ENCODE measurements at places on chromosomes 7 and 10.
A peak's percentile ranks its signal among the peaks of the same experiment; 100 is the strongest.

DNA sequence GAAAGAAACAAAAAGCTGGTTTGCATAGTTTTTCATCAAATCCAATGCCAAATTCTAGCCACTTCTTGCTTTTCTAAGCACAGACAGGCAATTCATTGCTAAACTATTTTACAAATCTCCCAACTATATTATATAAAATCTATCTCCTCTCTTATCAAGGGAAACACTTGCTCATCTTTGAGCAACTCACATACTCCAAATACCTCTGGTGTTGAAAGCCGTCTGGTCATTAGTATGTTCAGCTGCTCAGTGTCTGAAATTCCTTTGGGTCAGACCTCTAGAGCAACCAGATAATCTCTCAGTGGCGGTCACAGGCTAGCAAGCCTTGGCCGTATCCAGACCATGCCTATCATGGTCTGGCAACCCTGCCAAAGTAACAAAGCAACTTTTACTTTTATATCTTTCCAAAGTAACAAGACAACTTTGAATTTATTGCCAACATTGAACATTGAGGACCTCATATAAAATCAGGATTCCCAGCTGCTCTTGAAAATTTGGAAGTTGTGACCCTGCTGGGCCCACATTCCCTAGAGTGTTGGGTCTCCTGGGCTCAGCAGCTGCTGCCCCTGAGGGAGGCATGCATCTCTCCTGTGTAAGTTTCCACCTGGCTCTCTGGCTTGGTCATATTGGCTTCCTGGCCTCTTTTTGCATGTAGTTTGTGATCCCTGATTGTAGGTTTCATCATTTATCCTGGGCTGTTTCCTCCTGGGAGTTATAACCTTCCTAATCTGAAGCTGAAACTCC, 56.8 kb upstream of the LANCL2 start:
- DNase-seq = peak; percentile 41
- H3K27ac ChIP-seq = peak overlapping the region; percentile 7
- H3K4me3 ChIP-seq = no peak overlapping the region
- H3K4me1 ChIP-seq = no peaks in the 10 kb centered on the region
- no peaks in the 10 kb centered on the region for H3K27me3 ChIP-seq

- H3K27ac ChIP-seq = peak overlapping the region; percentile 99
- H3K4me3 ChIP-seq = peak overlapping the region; percentile 67
- peaks cover 38% of the 10 kb centered on the region for H3K4me1 ChIP-seq
- peak; percentile 97 for DNase-seq
Measured at GRCh38 chr7:130904031-130904757, 170.2 kb upstream of the KLF14 start.

GRCh38 chr10:63665670-63666134, 144.5 kb downstream of the REEP3 start:
- peak; percentile 24 for DNase-seq
- no peaks in the 10 kb centered on the region for H3K36me3 ChIP-seq
- H3K4me1 ChIP-seq = no peaks in the 10 kb centered on the region
- no peak overlapping the region for H3K27ac ChIP-seq
- H3K27me3 ChIP-seq = no peaks in the 10 kb centered on the region

- no peaks in the 10 kb centered on the region for H3K27me3 ChIP-seq
- peak; percentile 34 for DNase-seq
- no peaks in the 10 kb centered on the region for H3K36me3 ChIP-seq
- no peak overlapping the region for H3K27ac ChIP-seq
- peaks cover 7% of the 10 kb centered on the region for H3K4me1 ChIP-seq
- no peak overlapping the region for H3K4me3 ChIP-seq
Measured at GRCh38 chr7:142443216-142444010, 185.6 kb upstream of the PRSS58 start.

DNA sequence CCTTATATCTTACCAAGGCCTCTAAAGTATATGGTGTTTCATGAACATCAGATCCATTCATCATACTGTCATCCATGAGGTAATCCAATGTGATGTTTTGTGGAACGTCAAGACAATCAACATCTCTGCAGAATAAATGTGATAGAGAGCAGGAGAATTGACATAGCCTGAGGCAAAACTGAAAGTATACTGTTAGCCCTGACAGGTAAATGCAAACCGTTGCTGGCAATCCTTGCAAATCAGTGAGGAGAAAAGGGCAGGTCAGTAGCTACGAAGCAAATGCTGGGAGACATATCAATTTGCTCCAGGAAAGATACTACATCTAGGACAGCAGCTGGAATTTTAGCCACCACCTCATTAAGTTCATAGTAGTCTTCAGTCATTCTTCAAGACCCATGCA, 4.5 kb upstream of the CCDC3 start:
- H3K27me3 ChIP-seq = peaks cover 59% of the 10 kb centered on the region
- no peaks in the 10 kb centered on the region for H3K36me3 ChIP-seq
- H3K4me1 ChIP-seq = peaks cover 4% of the 10 kb centered on the region
- no peak overlapping the region for H3K27ac ChIP-seq

- H3K27ac ChIP-seq = no peak overlapping the region
- no peak for DNase-seq
- H3K4me3 ChIP-seq = no peak overlapping the region
- H3K27me3 ChIP-seq = no peaks in the 10 kb centered on the region
- H3K36me3 ChIP-seq = no peaks in the 10 kb centered on the region
Measured at GRCh38 chr10:58180666-58181065, 87.0 kb downstream of the IPMK start.

- H3K27me3 ChIP-seq = no peaks in the 10 kb centered on the region
- peak overlapping the region; percentile 70 for H3K27ac ChIP-seq
- H3K36me3 ChIP-seq = peaks cover 24% of the 10 kb centered on the region
- DNase-seq = peak; percentile 55
Measured at GRCh38 chr10:103395754-103396066, 565 bp downstream of the ATP5MK start.

- H3K4me1 ChIP-seq = no peaks in the 10 kb centered on the region
- H3K27me3 ChIP-seq = no peaks in the 10 kb centered on the region
- no peak overlapping the region for H3K27ac ChIP-seq
- no peaks in the 10 kb centered on the region for H3K36me3 ChIP-seq
- H3K4me3 ChIP-seq = no peak overlapping the region
Measured at GRCh38 chr10:96255549-96256333, 15.6 kb downstream of the BLNK start.

- H3K27ac ChIP-seq = no peak overlapping the region
- H3K4me1 ChIP-seq = no peaks in the 10 kb centered on the region
Measured at GRCh38 chr10:51325649-51326048, 251.4 kb downstream of the PRKG1 start.

- no peak overlapping the region for H3K4me3 ChIP-seq
- H3K36me3 ChIP-seq = no peaks in the 10 kb centered on the region
- peak; percentile 44 for DNase-seq
- no peak overlapping the region for H3K27ac ChIP-seq
- peaks cover 4% of the 10 kb centered on the region for H3K27me3 ChIP-seq
Measured at GRCh38 chr7:135877805-135878204, 99.4 kb downstream of the MTPN start.

DNA sequence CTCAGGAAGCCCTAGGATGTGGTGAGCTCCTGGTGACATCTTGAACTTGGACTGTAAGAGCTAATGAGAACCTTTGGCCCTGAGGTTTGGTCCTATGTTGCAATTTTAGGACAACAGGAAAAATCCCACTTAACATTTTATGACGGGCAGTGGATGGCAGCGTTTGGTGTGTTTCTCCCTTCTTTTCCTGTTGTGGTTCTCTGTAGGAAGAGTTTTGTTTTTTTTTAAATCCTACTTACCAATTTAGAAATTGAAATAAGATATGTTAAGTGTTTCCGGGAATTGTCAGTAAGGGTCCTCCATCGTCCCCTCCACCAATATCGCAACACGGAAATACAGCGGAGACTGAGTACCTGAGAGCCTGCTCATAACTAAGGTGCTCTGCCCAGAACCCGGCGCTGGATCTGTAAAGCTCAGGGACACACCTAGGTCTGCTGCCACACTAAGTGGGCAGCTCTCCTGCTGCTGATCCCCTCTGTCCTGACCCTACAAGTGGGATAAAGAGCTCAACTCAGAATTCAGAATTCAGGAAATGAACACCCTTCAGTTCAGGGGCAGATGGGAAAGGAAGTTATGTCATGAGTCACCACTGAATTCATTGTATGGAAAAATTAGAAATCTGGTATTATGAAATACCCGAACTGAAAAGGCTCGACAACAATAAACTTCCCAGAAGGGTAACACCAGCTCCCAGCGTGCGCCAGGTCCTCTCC, 9.1 kb upstream of the PROSER2 start:
- peaks cover 8% of the 10 kb centered on the region for H3K4me1 ChIP-seq
- no peak for DNase-seq
- no peaks in the 10 kb centered on the region for H3K27me3 ChIP-seq
- H3K4me3 ChIP-seq = no peak overlapping the region
- H3K36me3 ChIP-seq = no peaks in the 10 kb centered on the region

DNA sequence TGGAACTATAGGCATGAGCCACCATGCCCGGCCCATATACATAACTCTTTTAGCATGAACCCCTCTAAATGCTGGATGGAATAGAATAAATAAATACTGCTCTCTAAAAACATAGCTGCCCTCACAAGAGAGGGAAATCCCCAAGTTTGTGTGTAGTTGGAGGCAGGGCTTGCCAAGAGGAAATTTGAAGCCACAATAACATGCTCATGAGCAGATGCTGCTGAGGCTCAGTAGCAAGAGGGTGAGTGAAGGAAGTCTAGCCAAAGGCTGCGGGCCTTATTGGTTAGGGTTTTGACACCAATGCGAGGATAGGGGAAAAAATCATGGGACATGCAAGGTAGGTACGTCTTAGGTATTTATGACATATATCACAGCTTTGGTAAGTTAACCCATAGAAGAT, 17.3 kb downstream of the TPK1 start:
- H3K4me3 ChIP-seq = no peak overlapping the region
- peaks cover 9% of the 10 kb centered on the region for H3K4me1 ChIP-seq
- no peaks in the 10 kb centered on the region for H3K36me3 ChIP-seq
- H3K27ac ChIP-seq = no peak overlapping the region

DNA sequence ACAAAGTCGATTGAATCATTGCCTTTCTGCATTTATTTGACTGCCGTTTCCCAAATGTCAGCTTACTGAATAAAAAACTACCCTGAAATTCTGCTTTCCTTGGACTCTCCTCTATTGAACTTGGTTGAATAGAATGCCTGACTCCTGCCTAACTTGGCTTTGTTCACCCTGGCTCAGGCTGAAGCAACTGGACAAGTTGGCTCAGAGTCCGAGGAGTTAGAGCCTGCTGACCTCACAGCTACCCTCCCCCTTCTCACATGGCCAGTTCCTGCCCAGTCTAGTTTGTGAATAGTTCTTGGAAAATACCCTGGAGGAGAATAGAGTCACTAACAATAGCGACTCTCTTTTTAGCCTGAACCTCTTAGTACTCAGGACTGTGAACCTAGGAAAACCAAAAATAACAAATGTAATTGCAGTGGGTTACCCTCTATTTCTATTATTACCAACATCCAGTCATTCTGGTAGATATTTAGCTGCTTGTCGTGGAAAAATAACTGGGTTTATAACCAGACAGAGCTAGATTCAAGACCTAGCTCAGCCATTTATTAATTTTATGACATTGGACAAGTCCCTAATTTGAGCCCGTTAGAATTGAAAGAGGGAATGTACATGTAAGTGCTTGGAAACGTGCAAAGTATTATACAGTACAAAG, 17.3 kb upstream of the NRBF2 start:
- no peaks in the 10 kb centered on the region for H3K27me3 ChIP-seq
- DNase-seq = peak; percentile 74
- no peak overlapping the region for H3K27ac ChIP-seq

- no peaks in the 10 kb centered on the region for H3K36me3 ChIP-seq
- no peaks in the 10 kb centered on the region for H3K4me1 ChIP-seq
- no peak overlapping the region for H3K27ac ChIP-seq
- H3K27me3 ChIP-seq = no peaks in the 10 kb centered on the region
- no peak for DNase-seq
Measured at GRCh38 chr7:157890921-157891401, 554.2 kb downstream of the DNAJB6 start.

GRCh38 chr7:111041577-111041976, 49.4 kb upstream of the LRRN3 start:
- H3K4me3 ChIP-seq = no peak overlapping the region
- no peaks in the 10 kb centered on the region for H3K36me3 ChIP-seq
- H3K4me1 ChIP-seq = no peaks in the 10 kb centered on the region
- no peaks in the 10 kb centered on the region for H3K27me3 ChIP-seq
- no peak for DNase-seq

DNA sequence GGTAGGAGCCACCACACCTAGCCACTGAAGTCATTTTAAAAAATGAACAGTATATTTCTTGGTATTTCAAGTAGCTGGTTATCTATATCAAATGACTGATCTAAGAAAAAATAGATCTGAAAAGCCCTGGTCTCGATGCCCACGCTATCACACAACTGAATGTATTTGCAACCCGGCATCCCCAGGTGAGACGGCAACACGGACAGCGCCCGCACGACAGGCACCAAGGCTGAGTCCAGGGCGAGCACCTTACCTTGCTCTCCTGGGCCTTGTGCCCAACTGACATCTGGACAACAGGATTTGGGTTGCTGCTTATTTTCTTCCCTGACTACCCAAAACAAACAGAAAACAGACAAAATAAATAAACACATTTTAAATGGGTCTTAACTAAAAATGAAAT, 44.8 kb upstream of the NCAPG2 start:
- no peak for DNase-seq
- H3K4me1 ChIP-seq = peaks cover 2% of the 10 kb centered on the region

Measured in mesenchymal stem cell (in vitro differentiated cells and primary cell).